ENCODE measurements at places on chromosomes 6 and 20.
A peak's percentile ranks its signal among the peaks of the same experiment; 100 is the strongest.

GRCh38 chr20:51766994-51767866 is 960 bp downstream of the ATP9A start:
- peak; percentile 51 for DNase-seq

GRCh38 chr6:45927421-45928320 is 88.0 kb downstream of the CLIC5 start:
- DNase-seq = no peak

DNA sequence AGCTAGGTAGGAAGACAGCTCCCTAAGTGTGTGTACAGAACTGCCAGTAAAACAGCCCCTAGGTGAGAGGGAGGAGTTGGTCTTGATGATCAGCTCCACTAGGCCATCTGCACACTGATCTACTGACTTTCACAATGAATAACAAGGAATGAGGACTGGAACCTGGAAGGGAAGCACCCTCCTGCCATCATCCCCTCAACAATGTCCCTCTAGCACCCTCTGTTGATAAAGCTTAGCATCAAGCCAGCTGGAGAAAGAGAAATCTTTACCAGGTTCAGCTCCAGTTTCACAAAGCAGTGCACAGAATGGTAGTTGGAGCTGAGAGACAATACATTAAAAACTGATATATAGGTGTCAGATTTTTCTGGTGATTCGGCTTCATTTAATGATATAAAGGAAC is 57.2 kb upstream of the IRAK1BP1 start:
- DNase-seq = no peak

GRCh38 chr6:145838305-145838704 is 23.7 kb upstream of the FBXO30 start:
- DNase-seq = no peak

- no peak for DNase-seq
Observed at GRCh38 chr6:168120390-168121302, 41.6 kb upstream of the FRMD1 start.

DNA sequence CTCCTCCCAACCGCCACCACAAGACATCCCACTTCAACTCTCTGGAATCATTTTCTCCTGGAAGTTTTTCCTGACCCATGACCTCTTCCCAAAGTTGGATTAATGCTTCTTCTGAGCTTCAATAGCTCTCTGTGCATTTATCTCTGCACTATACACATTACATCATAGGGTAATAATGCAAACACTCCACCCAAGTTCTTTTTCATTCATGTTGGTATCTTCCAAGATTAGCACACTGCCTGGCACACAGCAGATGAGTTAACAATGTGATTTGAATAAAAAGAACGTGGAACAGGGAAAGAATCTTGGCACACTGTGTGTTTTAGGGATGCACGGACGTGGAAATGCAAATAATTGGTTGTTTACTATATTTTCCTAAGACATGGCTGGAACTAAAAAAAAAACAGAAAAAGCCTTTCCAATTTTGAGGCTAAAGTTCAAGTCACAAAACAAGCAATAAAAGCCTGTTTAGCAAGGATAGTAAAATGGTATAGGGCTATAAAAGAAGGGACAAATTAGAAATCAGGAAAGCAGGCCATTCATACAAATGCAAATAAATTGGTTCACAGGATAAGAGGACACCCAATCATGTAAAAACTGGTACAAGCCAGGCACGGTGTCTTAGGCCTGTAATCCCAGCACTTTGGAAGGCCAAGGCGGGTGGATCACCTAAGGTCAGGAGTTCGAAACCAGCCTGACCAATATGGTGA is 1.6 kb upstream of the FAM135A start:
- DNase-seq = no peak

GRCh38 chr20:14142171-14142570 is 146.9 kb downstream of the MACROD2 start:
- DNase-seq = peak; percentile 0

GRCh38 chr6:112501705-112502104 is 154.6 kb downstream of the RFPL4B start:
- no peak for DNase-seq

DNA sequence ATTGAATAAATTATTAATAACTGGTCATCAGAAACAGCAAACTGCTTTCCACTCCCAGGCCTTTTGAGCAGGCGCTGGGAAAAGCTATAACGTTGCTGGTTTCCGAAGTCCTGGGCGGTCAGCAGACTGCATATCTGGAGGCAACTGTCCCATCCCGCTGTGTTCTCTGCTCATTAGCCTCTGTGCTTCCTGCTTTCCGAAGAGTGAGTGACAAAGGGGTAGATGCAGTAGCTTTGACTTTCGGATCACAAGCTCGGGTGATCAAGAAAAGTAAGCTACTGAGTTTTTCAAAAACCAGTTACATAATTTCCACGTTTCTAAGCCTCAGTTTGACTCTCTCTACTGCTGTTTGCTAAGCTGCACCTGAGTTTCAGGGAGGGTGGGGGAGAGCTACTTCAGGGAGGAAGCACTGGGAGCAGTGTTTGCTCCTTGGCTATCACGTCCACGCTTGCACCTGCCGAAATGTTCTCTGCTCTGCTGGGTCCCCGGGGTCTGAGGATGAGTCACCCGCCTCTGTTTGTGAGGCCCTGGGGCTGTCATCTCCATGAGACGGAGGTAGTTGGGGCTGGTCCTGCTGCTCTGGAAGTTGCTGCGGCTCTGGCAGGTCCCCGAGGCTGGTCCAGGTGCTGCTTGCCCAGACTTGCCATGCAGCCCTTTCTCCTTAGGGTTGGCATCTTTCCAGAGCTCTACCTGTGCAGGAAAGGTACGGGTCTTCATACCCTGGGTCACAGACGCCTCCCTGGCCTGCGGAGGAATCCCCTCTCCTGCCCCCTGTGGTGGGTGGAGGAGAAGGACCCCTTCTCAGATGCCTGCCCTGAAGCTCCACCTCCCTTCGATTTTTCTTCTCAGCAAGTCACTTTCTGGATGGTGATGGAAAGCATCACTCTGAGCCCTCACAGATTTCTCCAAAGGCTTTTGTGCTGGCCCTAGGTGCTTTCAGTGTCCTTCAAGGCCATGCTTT is 220.0 kb downstream of the QKI start:
- no peak for DNase-seq

- DNase-seq = no peak
Observed at GRCh38 chr6:118134736-118135135, 227.7 kb downstream of the SLC35F1 start.

DNA sequence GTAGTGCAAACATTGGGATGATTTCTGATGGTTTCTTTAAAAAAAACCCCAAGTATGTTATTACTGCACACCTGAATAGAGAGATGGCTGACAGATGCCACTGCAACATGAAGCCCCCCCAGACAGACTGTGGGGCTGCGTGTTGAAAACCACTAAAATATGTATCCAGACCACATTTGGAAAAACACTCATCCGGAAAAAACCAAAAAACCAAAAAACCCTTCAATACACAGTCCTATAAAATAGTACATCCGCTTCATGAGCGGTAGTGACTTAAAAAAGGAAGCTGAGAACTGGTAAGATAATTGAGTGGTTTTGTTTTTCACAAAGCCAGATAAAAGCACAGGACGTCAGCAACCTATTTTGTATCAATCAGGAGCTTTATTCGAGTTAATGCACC is 47.1 kb upstream of the EDN3 start:
- DNase-seq = no peak

DNA sequence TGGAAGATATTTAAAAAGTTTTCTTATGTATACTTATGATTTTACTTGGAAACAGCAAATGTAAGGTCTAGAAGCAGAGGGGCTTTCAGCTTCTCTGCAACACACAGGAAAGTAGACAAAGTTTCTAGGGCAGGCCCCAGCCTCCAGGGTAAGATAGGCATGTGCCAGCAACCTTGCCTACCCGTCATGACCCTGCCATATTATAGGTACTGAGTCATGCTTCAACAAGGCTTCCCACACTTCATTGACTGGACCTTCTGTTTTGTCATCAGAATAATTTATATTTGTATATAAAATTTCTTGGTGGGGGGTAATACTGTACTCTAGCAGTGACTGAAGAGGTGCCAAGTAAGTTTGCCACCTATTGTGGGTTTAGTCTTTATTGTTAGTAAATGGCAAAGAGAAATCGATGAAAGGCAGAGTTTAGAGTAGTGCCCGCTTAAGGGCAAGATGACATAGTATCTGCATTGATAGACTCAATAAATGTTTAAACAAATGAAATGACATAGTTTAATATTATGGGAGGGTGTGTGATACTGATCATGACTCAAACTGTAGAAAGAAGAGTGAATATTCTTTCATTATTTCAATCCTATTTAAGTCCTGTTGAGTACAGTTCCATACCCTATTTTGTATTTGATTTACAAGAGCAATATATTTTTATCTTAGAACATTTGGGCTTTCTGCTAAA is 95.6 kb downstream of the JARID2 start:
- DNase-seq = peak; percentile 69

DNA sequence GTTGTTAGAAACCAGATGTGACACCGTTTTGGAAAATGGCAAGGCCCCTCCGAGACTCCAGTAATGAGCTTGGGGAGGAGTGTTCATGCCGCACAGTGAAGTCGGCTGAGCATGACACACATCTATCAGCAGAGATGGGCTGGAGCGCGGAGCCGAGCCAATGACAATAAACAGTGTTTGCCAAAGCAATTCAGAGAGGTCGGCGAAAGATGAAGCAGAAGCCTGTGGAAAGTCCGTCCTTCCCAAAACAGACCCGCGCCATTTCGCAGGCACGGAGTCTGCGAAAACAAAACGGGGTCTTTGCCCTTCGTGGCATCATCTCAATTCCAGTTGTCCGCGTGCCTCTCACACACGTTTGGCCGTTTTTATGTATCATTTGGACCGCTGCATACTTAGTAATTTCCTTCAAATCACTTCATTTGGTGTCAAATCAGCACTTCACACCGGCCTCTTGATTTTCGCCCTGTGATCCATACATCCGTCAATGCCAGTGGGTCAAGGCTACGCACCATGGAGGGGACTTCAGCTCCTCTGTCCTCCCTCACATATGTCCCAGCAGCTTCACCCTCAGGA is 71.3 kb downstream of the SULF2 start:
- no peak for DNase-seq

GRCh38 chr6:15340775-15341174 is 94.9 kb downstream of the JARID2 start:
- DNase-seq = peak; percentile 33

- DNase-seq = peak; percentile 93
Observed at GRCh38 chr6:31822036-31822821, 5.3 kb upstream of the HSPA1B start.

DNA sequence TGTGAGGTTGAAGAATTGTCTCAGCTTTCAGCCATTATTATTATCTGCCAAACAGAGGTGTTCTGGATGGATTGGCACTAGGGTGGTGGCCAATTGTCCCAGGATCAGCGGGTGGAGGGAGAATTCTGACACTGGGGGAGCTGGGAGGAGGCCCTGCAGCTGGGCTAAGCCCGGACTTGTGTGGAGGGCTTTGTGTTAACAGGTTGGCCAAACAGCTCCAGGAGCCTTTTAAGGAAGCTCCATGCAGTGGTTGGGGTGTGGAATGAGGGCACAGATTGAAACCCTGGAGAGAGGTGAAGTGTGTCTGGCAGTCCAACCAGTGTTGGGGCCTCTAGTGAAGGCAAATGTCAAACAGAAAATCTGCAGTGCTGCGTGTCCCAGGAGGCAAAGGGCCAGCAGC is 135.8 kb downstream of the IMPG1 start:
- DNase-seq = no peak

DNA sequence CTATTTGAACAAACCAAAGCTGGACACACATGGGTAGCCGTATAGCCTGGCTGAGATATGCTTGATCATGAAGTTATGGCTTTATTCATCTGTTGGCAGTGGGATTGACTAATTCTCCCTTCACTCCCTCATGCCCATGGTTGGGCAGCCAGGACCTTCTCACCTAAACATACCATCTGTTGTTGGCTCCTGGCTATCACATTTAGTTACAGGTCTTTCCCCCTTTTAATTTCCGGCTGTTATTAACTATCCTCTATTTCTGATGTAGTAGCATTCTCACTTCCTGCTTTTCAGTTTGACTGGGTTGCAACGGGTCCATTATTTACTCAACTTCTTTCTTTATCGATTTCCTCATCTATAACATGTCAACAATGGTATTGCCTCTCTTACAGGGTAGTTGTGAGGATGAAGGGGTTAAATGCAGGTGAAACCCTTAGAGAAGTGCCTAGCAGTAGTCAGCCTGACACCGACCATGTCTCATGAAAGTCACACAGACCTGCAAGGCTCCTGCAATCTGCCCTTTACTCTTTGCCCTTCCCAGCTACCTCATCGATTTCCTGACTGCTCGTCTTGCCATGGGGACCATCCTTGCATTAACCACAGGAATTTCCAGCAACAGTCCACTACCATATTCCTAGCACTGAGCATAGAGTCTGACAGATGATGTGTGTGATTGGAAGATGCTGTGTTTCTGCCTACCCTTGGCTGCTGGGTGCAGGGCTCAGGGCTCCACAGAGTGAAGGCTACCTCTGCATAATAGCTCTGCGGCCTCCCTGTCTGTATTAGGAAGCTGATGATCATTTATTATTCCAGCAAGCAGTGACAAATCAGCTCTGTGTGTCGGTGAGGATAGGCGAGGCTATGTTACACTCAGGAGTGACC is 42.2 kb downstream of the PPP1R14C start:
- no peak for DNase-seq

- peak; percentile 76 for DNase-seq
Observed at GRCh38 chr6:30483677-30484279, 5.5 kb upstream of the HLA-E start.

DNA sequence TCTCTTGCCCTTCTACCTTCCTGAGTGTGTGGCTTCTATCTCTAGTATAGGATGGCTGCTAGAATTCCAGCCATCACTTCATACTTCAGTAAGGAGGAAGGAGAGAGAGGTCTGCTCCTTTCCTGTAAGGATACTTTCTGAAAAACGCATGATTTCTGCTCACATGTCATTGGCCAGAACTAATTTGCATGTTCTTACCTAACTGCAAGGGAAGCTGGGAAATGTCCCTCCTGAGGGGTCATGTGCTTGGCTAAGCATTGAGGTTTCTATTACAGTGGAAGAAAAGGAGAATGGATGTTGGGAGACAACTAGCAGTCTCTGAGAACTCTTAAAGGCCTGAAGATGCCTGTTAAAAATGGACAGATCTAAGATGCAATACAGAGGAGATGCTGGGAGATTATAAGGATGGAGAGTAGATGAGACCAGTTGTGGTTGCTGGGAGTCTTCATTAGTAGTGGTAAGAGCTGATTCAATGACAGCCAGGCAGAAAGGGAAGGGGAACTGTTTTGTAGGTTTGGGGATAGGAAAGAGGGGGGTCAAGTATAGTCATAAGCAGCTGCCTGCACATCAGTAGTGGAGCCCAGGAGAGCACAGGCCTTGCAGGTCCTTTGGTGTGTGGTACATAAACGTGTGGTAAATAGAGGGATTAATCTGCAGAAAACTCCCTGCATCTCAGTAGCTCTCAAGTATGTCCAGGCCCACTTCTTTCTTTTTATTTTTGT is 20.2 kb downstream of the CDS2 start:
- DNase-seq = no peak

DNA sequence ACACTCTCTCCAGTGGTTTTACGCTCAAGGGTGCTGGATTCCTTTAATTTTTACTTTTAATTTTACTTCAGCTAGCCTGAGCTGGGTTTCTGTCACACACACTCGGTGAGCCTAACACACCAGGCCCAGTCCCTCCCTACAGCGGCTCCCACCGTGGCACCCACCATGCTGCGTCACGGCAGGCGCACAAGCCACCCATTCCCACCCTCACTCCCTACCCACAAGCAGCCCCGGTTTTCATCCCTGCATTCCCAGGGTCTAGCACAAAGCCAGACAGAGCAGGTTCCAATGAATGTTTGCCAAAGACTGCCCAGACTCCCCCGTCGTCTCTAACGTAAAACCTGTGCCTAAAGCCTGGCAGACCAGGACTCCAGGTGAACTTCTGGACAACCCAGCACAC is 50.3 kb downstream of the MYH7B start:
- DNase-seq = no peak

GRCh38 chr6:43386492-43386891 is 17.0 kb upstream of the ZNF318 start:
- no peak for DNase-seq

Data from erythroblast (primary cell).